ENCODE measurements at places on chromosomes 5 and 9.

GRCh38 chr5:146069780-146070099 is 35.6 kb downstream of the PLAC8L1 start:
- DNase-seq, result no peak

GRCh38 chr5:32536246-32536645 is 49.1 kb upstream of the SUB1 start:
- no peak for DNase-seq

GRCh38 chr9:121107029-121107428 is 32.3 kb downstream of the CNTRL start:
- DNase-seq, result no peak

DNA sequence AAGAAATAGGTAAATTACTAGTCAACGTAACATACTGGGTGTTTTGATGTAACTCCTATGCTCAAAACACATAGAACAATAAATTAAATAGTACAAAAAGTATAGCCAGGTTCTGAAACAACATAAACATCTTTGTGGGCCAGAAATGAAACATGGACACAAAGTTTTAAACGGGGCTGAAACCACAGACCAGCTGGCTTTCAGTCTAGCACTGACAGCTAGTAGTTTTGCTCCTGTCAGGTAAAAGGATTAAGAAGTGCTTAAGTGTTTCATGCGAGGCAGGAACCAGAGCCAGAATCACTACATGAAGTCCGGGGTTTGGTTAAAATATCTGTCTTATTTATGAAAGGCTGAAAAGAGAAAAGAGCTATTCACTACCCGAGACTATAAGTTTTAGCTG is 19.5 kb downstream of the DCAF10 start:
- DNase-seq, result no peak

- DNase-seq, result no peak
These were observed 132.9 kb upstream of the LMX1B start for GRCh38 chr9:126480813-126481212.

- no peak for DNase-seq
These were observed 33.1 kb upstream of the PPARGC1B start for GRCh38 chr5:149697001-149697400.
